ENCODE measurements at places on chromosomes 5 and 9.

DNA sequence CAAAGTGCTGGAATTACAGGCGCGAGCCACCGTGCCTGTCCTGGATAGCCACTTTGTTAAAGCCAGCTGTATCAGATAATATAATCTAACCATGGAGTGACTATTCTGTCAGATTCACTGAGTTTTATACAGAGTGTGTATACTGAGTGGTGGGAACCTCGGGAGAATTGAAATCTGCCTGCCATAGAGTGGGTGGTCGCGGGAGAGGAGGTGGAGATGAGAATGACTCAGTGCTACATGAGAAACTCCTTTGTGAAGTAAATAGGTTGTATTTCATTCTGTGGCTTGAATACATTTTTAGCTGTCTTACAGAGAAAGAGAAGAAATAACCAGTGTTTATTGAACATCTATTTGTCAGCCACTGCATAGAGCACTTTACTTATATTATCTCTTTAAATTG lies 26.4 kb downstream of the ATP6V0E1 start:
- no peak for DNase-seq

DNA sequence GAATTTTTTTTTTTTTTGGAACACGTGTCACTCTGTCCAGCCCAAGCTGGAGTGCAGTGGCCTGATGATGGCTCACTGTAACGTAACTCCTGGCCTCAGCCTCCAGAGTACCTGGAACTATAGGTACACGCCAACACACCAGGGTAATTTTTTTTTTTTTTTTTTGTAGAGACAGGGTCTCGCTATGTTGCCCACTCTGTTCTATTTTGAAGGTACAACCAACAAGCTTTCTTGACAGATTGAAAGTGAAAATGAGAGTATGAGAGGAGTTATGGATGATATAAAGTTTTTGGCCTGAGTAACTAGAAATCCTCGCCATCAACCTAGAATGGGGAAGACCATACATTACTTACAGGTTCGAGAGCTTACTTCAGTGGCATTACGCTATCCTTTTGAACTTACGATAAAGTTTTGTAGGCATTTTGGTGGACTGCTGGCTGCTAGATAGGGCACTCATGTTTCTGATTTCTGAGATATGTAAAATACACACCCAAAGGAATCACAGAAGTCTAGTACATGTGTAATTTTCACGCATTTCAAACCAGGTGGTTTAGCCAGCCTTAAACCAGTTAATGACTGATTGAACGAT lies 806 bp upstream of the CDC42SE2 start:
- DNase-seq = no peak

DNA sequence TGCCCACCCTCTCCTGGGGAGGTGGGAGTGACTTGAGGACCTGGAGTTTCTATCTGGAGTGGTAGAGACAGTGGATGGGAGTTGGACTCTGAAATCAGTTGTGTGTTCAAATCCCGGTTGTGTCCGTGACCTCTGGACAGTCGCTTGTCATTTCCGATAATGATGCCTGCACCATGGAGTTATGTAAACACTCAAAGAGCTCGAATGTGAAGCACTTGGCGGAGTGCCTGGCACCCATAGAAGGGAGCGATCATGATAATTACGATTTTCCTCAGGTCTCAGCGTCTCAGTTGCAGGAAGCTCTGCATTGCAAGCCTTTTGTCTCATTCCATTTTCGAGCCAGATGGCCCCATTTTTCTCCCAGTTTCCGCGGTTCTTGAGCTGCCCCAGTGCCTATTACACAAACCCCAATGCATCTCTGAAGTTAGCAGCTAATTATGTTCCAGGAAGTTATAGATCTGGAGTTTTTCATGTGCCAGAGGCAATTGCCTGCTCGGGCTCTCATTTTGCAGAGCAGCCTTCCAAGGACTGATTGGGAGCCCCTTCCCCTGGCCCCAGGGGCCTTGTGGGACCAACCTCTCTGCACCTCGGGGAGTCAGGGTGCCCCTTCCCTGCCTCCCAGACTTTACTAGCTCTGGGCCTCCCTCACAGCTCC lies 175.5 kb upstream of the MVB12B start:
- DNase-seq = peak; percentile 37

GRCh38 chr9:18368206-18368605 lies 105.7 kb upstream of the ADAMTSL1 start:
- DNase-seq = no peak

GRCh38 chr5:159051421-159052282 lies 48.1 kb downstream of the EBF1 start:
- DNase-seq = no peak

GRCh38 chr5:25005431-25005830 lies 360.7 kb upstream of the CDH10 start:
- DNase-seq = no peak

- DNase-seq = no peak
These were observed 34.2 kb downstream of the WNK2 start for GRCh38 chr9:93218161-93218560.
